ENCODE measurements at places on chromosomes 1 and 21. TPM values are rescaled to one million over a fixed set of nuclear protein-coding genes. Genes with fewer than 3 reads are reported as not detected.

GRCh38 chr1:222525951-222526350 lies 22.0 kb downstream of the HHIPL2 start:
- H3K27me3 ChIP-seq: peaks cover 16% of the 10 kb centered on the region
- H3K4me3 ChIP-seq: no peak overlapping the region
- H3K27ac ChIP-seq: no peak overlapping the region
- H3K36me3 ChIP-seq: no peaks in the 10 kb centered on the region
- no peak for DNase-seq

GRCh38 chr1:233393084-233393840 lies 65.7 kb downstream of the MAP3K21 start:
- no peak overlapping the region for H3K4me3 ChIP-seq
- peaks cover 26% of the 10 kb centered on the region for H3K27me3 ChIP-seq
- H3K4me1 ChIP-seq: no peaks in the 10 kb centered on the region
- H3K27ac ChIP-seq: no peak overlapping the region

GRCh38 chr21:45019887-45020537 lies 54.4 kb upstream of the ADARB1 start:
- DNase-seq: no peak
- no peak overlapping the region for H3K4me3 ChIP-seq
- peaks cover 5% of the 10 kb centered on the region for H3K36me3 ChIP-seq
- H3K27me3 ChIP-seq: no peaks in the 10 kb centered on the region

DNA sequence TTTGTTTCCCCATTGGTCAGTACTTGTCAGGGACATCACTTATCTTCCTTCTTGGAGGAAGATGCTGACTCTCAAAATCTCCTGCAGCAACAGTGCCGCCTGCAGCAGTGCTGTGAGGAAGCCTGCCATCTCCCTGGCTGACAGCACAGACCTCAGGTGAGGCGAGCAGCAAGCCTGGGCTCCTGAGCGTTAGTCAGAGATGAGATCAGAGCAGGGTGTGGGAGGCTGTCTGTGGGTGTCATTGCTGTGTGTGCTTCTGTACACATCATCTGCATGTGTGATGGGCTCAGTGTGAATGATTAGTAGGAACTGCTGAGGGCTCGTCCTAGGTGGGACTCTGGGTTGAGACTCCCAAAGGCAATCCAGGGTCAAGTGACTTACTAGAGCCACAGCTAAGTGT lies 6.1 kb downstream of the STRIP1 start:
- H3K4me3 ChIP-seq: no peak overlapping the region
- no peak for DNase-seq
- H3K27me3 ChIP-seq: no peaks in the 10 kb centered on the region
- H3K36me3 ChIP-seq: peaks cover 50% of the 10 kb centered on the region

DNA sequence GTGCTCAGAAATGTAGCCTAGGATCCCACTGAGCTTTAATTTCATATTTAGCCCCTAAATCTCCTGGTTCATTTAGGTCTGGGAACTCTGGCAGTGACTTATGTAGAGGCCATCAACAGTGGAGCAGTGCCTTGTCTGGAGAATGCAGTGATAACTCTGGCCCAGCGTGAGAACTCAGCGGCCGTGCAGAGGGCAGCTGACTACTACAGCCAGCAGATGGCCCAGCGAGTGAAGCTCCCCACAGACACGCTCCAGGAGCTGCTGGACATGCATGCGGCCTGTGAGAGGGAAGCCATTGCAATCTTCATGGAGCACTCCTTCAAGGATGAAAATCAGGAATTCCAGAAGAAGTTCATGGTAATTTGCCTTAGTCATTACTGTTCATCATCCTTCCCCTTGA lies 17.8 kb downstream of the GBP6 start:
- no peak overlapping the region for H3K27ac ChIP-seq
- no peak for DNase-seq
- H3K4me1 ChIP-seq: no peaks in the 10 kb centered on the region
- no peak overlapping the region for H3K4me3 ChIP-seq
- no peaks in the 10 kb centered on the region for H3K36me3 ChIP-seq

GRCh38 chr1:112904071-112904830 lies 51.7 kb downstream of the SLC16A1 start:
- no peak for DNase-seq
- H3K27ac ChIP-seq: peak overlapping the region; percentile 20
- no peak overlapping the region for H3K4me3 ChIP-seq

- peaks cover 27% of the 10 kb centered on the region for H3K27me3 ChIP-seq
- H3K27ac ChIP-seq: no peak overlapping the region
- H3K4me3 ChIP-seq: no peak overlapping the region
- no peaks in the 10 kb centered on the region for H3K36me3 ChIP-seq
Measured at GRCh38 chr1:84715342-84716019, 25.2 kb upstream of the SSX2IP start.

GRCh38 chr21:28337315-28337714 lies 655.4 kb downstream of the LTN1 start:
- DNase-seq: no peak
- H3K36me3 ChIP-seq: no peaks in the 10 kb centered on the region
- H3K4me3 ChIP-seq: no peak overlapping the region
- H3K27me3 ChIP-seq: no peaks in the 10 kb centered on the region
- peak overlapping the region; percentile 72 for H3K27ac ChIP-seq
- peaks cover 22% of the 10 kb centered on the region for H3K4me1 ChIP-seq

DNA sequence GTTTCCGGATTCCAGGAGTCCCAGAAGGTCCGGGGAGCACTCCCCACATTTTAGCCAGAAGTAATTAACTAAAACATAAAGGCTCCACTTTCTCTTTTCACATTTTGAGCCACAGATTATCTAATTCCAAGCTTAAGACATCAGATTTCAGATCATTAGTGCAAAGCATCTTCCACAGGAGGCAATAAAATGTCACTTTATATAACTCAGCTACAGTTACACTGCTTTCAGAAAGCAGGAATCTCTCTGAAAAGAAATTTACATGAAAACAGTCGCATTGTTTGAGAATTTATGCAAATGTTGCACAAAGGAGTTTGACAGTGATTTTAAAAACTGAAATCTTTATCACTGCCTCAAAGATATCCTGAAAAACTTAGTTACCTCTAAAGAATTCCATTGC lies 99.7 kb downstream of the LMO4 start:
- peaks cover 28% of the 10 kb centered on the region for H3K4me1 ChIP-seq
- DNase-seq: no peak
- no peak overlapping the region for H3K4me3 ChIP-seq
- no peaks in the 10 kb centered on the region for H3K36me3 ChIP-seq
- peaks cover 2% of the 10 kb centered on the region for H3K27me3 ChIP-seq

DNA sequence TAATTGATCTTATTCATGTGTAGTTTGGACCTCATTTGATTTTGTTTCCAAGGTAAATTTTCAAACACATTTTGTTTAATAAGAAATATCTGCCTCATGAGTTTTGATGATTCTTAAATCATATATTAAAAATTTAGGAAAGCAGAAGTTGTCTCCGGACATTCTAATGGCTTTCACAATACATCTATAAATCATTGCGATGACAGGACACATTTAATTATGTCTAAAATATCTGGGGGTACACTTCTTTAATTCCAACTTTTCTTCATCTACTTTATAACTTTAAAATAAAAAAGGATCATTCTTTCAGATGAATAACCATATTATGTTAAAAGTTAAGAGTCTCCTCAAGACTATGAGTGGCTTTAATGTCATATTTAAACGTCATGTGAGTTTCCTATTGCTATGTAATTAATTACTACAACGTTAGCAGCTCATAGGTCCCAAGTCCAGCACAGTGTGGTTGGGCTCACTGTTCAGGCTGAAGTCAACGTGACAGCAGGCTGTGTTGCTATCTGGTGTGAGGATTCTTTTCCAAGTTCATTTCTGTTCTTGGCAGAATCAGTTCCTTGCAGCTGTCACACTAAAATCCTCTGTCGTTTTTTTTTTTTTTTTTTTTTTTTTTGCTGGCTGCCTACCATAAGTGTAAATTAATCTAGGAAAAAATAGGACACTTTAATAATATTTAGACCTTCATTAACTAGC lies 893.5 kb downstream of the LTN1 start:
- H3K27ac ChIP-seq: no peak overlapping the region
- no peaks in the 10 kb centered on the region for H3K27me3 ChIP-seq
- no peaks in the 10 kb centered on the region for H3K36me3 ChIP-seq
- no peak for DNase-seq
- no peak overlapping the region for H3K4me3 ChIP-seq

DNA sequence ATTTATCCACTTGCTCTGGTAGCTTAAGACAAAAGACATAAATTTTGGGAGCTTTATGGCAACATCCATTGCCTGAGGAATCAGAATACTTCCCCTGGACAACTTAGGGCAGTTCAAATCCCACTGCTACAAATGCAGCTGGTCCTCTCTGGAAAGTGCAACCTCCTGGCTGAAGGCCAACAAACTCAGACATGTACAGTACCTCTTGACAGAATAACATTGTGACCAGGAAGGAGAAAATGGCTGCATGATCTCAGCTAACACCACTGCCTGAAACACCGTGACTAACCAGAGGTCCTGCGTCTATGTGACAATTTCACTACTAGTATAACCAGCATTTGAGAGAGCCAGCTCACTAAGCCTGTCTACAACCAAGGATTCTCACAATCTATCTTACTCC lies 218.9 kb downstream of the CRB1 start:
- no peaks in the 10 kb centered on the region for H3K27me3 ChIP-seq
- no peak for DNase-seq
- H3K27ac ChIP-seq: no peak overlapping the region
- peaks cover 31% of the 10 kb centered on the region for H3K4me1 ChIP-seq
- no peak overlapping the region for H3K4me3 ChIP-seq
- peaks cover 3% of the 10 kb centered on the region for H3K36me3 ChIP-seq

- no peak for DNase-seq
- no peaks in the 10 kb centered on the region for H3K4me1 ChIP-seq
- no peaks in the 10 kb centered on the region for H3K27me3 ChIP-seq
- no peak overlapping the region for H3K27ac ChIP-seq
- H3K4me3 ChIP-seq: no peak overlapping the region
Measured at GRCh38 chr1:186627019-186627418, 53.2 kb downstream of the PTGS2 start.

GRCh38 chr1:41521766-41522165 lies 37.3 kb upstream of the EDN2 start:
- H3K27me3 ChIP-seq: no peaks in the 10 kb centered on the region
- no peak for DNase-seq
- H3K27ac ChIP-seq: no peak overlapping the region

DNA sequence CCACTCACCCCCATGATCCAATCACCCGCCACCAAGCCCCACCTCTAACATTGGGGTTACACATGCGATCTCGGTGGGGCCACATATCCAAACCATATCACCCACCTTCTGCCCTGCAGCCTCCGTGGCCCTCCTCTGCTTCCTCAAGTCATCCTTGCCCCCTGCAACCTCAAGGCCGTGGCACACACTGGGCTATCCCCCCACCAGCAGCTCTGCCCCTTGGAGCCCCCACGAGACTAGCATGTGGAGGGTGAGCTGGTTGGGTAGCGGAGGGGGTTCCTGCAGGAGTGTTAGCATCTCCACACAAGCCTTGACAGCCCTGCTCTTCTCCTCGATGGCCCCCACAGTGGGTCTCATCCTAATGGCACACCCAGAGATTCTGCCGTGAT lies 100.8 kb downstream of the TOMM20 start:
- no peaks in the 10 kb centered on the region for H3K36me3 ChIP-seq
- DNase-seq: no peak
- peaks cover 11% of the 10 kb centered on the region for H3K4me1 ChIP-seq
- H3K4me3 ChIP-seq: no peak overlapping the region

- H3K27me3 ChIP-seq: no peaks in the 10 kb centered on the region
- H3K4me3 ChIP-seq: no peak overlapping the region
- peaks cover 3% of the 10 kb centered on the region for H3K4me1 ChIP-seq
- H3K36me3 ChIP-seq: no peaks in the 10 kb centered on the region
Measured at GRCh38 chr1:109191377-109191776, 22.3 kb upstream of the SARS1 start.

DNA sequence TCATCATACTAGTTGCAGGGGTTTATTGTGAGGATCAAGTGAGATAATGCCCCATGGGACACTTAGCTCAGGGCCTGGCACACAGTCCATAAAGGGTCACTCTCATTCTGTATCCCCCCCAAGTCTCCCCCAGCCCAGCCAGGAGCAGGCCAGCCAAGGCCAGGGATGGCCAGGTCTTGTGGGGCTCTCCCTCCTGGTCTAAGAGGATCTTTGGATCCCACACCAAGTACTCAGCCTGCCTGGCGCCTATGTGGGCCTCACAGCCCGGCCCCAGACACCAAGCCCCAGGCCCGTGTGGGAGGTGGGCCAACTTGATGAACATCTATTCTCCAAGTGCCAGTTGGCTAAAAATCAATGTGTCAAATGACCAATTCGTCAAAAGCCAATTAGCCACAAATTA lies 117.8 kb downstream of the GLIS1 start:
- H3K4me3 ChIP-seq: no peak overlapping the region
- H3K36me3 ChIP-seq: no peaks in the 10 kb centered on the region
- DNase-seq: peak; percentile 56
- peaks cover 43% of the 10 kb centered on the region for H3K4me1 ChIP-seq
- H3K27me3 ChIP-seq: no peaks in the 10 kb centered on the region

DNA sequence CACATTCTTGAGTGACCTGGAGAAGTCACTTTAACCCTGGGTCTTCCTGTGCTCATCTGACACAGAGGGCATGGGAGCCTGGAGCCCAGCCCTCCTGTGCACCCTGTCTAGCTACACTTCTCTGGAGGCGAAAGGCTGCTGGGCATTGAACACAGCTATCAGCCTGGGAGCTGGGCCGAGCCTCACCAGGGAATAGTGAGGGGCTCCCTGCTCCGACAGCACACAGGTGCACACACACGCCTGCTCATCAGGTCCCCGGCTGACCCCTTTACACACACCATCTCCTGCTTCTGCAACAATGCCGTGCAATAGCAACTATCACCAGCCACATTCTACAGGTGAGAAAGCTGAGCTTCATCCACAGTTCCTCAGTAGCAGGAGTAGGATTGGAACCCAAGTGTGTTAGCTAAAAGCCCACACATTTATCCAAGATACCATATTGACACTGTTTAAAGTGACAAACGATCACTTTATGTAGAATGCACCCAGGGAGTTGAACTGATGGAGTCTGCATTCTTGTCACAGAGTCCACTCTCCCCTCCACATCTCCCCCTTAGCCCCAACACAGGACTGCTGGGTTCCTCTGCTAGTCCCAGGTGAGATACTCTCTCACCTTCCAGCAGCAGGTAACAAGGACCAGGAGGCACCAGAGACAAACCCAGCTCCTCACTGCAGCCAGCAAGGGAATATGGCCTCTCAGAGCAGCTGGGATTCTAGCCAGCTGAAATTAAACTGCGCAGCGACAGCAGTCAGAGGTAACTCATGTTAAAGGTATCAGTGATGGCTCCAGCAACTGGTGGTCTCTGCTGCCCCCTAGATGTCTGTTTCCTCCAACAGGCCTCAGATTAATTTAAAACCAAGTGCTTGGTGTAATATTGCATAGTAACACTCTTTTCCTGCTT lies 18.3 kb upstream of the CAPN8 start:
- no peak overlapping the region for H3K4me3 ChIP-seq
- no peaks in the 10 kb centered on the region for H3K36me3 ChIP-seq
- H3K4me1 ChIP-seq: no peaks in the 10 kb centered on the region
- peaks cover 53% of the 10 kb centered on the region for H3K27me3 ChIP-seq
- no peak for DNase-seq

PPFIA4 gene
- 0.63 TPM for total RNA-seq

NR0B2 gene
- total RNA-seq: not detected

KLF17 gene
- not detected for total RNA-seq

CELA2B gene
- total RNA-seq: not detected

FALEC gene
- not detected for total RNA-seq
